Effector memory CD4-positive, alpha-beta T cell (primary cell): ENCODE measurements at places on chromosomes 3 and 15.

- no peak for DNase-seq
These were observed 214.3 kb downstream of the OXSM start for GRCh38 chr3:26004172-26004571.

- no peak for DNase-seq
These were observed 196.0 kb downstream of the AKAP13 start for GRCh38 chr15:85576392-85576791.

- DNase-seq: no peak
These were observed 33.1 kb upstream of the RYR3 start for GRCh38 chr15:33277689-33278088.

DNA sequence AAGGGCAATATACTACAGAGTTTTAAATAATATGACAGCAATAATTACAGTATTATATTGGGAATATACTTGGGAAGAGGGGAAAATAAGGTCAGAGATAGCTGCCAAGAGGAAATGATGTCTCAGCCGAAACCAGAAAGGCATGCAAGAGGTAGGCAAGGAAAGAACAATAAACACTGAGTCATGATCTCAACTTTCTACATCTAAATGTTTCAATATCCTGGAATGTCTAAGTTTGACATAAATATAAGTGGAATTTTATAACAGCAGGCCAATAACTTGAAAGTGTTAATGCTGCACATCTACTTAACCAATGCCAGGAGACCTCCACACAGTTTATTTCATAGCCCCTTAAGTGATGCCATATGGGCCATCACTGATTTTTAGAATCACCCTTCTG is 99.8 kb upstream of the CPNE4 start:
- DNase-seq: no peak
